GM04503 (cell line): ENCODE measurements at places on chromosomes 12 and 14.

- DNase-seq, result no peak
Measured at GRCh38 chr12:4274396-4275015, 944 bp downstream of the CCND2 start.

DNA sequence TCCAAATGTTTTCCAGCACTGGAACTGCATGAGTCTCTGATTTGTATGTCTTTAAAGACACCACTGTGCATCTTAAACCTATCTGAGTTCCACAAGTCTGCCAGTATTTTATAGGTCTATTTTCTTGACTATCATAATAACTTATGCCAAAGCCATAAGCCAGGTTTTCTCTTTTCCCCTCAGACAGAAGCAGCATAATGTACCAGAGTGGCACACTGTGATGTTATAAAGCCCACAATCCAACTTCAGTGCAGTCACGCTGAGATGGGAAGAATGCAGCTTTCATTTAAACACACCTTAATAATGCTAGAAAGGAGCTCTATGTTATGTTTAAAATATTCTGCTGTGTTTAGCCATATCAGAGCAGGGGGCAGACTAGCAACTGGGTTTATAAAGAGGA is 923.3 kb downstream of the DIO2 start:
- no peak for DNase-seq

DNA sequence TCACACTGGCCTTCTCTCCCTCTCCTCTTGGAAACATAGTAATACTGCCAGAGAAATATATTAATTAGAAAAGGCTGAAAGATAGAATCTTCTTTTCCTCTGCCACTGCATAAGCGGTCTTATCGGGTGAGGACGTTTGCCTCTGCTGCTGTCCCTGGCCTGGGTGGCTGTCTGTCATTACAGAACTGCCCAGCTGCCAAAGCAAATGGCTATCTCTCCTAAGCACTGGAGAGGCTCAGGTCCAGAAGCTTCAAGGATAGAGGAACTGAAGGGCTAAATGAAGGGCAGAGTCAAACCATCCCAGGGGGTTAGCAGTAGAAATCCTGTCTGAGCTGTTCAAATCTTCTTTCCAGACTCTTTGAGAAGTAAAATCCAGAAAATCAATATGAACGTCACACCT is 198.6 kb upstream of the CAND1 start:
- no peak for DNase-seq

DNA sequence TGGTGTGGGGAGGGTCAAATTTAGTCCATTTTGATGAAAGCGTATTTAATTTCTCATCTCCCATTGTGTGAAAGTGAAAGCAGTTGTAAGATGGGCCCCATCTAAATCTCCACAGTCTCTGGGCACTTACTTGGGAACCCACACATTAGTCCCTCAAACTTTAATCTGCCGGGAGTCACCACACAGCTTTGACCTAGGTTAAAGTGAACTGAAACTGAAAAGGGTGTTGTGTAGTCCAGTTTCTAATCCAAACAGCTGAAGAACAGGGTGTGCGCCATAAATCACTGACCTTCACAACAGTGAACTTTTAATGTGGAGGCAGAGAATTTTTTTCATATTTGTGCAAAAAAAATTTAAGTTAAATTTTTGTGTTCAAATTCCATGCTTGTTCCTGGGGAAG is 48.4 kb upstream of the PTPRO start:
- no peak for DNase-seq

DNA sequence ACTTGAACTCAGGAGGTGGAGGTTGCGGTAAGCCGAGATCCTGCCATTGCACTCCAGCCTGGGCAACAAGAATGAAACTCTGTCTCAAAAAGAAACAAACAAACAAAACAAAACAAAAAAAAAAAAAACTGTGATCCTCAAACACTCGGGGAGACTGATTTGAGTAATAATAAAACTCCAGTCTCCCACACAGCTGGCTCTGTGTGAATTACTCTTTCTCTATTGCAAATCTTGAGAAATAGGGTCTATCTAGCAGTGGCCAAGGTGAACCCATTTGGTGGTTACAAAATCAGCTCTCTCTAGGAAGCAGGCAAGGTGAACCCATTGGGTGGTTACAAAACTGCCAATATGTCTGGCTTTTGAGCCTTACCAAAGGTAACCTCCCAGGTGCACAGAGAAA is 6.0 kb upstream of the ACOT6 start:
- no peak for DNase-seq

DNA sequence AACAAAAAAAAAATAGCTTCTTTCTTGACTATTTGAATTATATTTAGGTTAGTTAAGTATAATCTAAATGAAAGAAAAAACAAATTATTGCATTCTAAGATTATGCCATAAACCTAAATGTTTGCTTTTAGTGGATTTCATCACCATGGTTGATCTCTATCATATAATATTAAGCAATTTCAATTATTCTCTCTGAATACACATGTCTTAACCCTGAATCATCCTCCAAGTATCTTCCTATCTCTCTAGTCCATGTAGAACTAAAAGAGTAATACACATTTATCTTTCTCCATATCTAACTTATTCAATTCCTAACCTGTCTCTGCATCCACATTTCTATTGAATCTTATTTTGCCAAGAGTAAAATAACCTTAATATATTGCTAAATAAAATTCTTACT is 59.6 kb downstream of the PPFIA2 start:
- DNase-seq, result no peak

GRCh38 chr14:91135039-91135438 is 21.2 kb downstream of the DGLUCY start:
- DNase-seq, result no peak

GRCh38 chr14:100586403-100587085 is 673 bp downstream of the BEGAIN start:
- DNase-seq, result no peak

GRCh38 chr12:83700838-83701237 is 1014.1 kb downstream of the TMTC2 start:
- peak; percentile 8 for DNase-seq

DNA sequence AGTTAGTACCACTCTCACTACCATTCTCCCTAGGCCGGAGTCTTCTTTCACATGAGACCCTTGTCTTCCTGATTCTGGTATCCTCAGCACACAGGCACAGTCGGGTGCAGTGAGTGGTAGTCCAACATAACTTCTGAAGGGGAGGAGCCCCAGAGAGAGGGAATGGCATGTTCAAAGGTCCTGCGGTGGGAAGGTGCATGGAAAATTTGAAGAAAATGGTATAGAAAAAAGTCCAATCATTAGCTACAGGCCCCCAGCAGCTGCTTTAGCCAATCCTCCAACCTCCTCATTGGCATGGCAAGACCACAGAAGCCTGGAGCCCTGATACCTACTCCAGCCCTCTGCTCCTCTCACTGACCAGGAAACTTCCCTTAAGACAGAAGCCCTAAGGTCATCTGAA is 96.6 kb downstream of the ZFP36L1 start:
- DNase-seq, result no peak

- DNase-seq, result no peak
Measured at GRCh38 chr12:24078318-24078765, 128.9 kb upstream of the SOX5 start.

- no peak for DNase-seq
Measured at GRCh38 chr12:102061096-102061559, 663 bp downstream of the WASHC3 start.

- peak; percentile 7 for DNase-seq
Measured at GRCh38 chr12:128920468-128920867, 67.2 kb downstream of the GLT1D1 start.

DNA sequence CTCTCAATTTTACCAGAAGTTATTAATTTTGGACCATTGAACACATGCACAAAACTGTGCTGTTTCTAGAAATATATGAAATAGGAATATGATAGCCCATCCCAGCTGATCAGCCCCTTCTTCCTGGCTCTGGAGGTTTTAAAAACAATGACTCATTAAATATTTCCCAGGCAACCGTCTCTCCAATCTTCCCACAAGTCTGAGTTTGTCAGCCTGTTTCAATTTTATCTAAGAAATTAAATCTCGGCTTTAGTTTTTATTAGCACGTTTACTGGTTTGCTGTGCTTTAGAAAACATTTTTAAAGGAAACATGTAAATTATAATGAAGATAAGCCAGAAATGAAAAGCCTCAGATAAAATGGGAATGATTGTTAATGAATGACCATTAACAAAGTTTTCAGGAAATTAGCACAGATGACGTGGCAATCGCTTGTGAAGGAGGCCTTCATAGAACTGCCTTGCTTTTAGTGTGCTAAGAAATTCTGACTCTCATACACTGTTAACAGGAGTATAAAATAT is 89.3 kb upstream of the RAP1B start:
- DNase-seq, result no peak

DNA sequence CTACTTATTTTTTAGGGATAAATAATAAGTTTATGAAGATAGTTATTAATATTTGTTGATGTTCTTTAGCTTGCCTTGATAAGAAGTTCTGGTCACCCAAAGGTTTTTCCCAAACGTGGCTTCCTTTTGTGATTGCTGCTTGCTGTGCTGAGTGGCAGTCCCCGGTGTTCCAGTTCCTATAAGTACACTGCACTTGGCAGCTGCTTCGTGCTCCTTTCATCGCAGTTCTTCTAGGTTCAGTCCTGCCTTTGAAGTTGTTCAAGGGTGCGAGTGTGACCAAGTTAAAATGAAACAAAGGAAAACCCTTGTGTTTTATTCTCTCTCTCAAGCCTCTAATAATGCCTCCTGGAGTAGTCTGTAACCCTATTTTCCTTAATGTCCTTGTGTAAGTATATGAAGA is 128.5 kb upstream of the ATF1 start:
- no peak for DNase-seq

DNA sequence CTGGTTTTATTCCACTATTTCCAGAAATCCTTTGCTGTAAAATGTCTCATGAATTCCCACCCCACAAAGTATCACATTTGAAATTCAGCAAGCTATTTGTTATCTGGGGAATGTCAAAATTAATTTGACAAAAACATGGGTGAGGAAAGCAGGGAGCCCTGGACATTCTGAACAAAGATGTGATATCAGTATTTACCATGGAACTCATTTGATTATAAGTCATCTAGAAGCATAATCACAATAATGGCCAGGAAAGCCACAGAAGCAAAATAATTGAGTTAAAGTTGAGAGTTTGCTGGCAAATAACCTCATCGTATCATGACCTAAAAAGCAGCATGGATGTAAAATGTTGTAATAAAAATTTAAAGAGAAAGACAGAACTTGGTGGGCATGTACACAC is 96.1 kb downstream of the ANO6 start:
- no peak for DNase-seq

GRCh38 chr12:459430-460258 is at the start of gene B4GALNT3:
Gene B4GALNT3, plus strand, starts transcription at chr12:459939. Its CDS starts 438 bp downstream, at chr12:460377.
- no peak for DNase-seq

DNA sequence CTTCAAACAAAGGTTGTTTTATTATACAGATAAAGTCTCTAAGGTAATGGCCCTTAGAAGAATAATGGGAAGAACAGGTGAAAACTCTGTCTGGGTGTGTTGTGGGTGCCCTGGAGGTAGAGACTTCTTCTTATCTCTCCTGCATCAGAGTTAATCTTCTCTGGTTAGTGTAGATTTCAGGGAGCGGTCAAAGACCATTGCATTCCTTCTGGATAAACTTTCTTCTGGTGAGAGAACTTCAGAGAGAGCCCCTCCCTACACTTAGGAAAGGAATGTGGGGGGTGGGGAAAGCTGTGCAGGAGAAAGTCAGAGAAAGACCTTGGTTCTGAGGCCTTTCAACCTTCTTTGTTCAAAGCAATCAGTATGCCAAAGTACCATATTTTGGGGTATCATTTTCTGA is 658.5 kb downstream of the DIO2 start:
- DNase-seq, result no peak

- DNase-seq, result no peak
Measured at GRCh38 chr14:95527387-95528002, 7.4 kb upstream of the GLRX5 start.

- DNase-seq, result no peak
Measured at GRCh38 chr12:63999853-64000252, 155.4 kb downstream of the SRGAP1 start.

- DNase-seq, result no peak
Measured at GRCh38 chr12:76226397-76226796, 121.8 kb downstream of the BBS10 start.

DNA sequence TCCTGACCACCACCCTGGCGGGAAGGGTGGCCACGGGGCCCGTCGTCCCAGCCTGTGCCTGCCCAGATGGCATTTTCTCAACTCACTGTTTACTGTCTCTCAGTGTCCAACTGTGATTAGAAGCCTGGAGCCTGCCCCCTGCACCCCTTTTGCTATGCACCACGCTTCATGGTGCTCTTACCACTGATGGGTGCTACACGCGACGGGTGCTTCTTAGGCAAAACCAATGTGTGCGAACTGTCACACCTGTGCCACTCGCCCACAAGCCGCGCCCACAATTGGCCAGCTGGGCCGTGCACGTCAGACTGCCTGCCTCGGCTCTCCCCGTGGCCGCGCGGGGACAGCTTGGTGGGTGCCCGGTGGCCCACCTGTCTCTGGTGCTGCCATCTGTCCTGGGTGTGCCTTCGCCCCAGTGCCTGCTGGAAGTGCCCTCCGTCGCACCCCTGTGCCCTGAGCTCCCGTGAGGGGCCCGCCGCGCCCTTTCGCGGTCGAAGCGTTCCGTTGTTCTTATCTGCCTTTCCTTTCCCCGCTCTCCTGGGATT is 15.1 kb upstream of the AMN start:
- no peak for DNase-seq

GRCh38 chr14:82720946-82721345 is 1187.3 kb upstream of the SEL1L start:
- no peak for DNase-seq

DNA sequence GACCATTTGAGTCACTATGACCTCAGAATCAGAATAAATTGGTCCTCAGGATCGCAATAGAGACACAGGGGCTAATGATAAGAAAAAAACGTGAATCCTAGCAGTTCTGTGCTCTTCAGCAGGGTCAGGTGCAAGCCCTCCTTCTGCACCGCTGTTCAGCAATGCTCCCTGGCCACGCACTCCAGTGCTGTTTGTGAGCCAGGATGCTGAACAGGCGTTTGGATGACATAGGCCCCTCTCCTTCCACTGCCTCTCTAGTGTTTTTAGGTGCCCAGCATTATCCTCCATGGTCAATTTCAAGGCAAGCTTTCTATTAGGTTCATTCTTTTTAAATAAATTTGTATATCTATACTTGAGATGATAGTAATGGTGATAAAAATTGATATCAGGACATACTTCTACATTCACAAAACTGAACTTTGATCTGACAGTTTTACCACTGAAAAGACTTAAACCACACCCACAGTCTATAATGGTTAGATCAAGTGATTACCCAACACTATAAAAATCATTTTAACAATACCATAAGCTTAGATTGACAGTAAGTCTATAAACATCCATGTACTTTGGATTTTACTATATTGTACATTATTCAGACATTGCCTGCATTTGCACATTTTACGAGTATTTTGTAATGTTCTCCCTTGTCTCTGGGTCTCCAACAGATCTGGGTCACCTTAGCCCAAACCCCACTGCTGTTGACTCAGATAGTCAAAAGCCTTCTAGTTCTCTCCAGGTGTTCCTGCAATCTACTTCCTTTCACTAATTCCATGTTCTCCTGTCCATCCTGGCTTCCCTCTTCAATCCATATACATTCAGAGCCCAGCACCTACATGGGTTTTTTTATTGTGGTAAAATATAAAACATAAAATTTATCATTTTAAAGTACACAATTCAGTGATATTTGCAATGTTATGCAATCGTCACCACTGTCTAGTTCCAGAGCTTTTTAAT is 114.9 kb upstream of the COCH start:
- DNase-seq, result no peak

- no peak for DNase-seq
Measured at GRCh38 chr12:109554761-109555160, 18.5 kb downstream of the MMAB start.

- DNase-seq, result no peak
Measured at GRCh38 chr12:63319386-63319785, 168.4 kb upstream of the AVPR1A start.

- DNase-seq, result no peak
Measured at GRCh38 chr14:99447739-99448138, 32.9 kb downstream of the SETD3 start.
